Effector memory CD4-positive, alpha-beta T cell (primary cell): ENCODE measurements at places on chromosomes 6 and 20.

DNA sequence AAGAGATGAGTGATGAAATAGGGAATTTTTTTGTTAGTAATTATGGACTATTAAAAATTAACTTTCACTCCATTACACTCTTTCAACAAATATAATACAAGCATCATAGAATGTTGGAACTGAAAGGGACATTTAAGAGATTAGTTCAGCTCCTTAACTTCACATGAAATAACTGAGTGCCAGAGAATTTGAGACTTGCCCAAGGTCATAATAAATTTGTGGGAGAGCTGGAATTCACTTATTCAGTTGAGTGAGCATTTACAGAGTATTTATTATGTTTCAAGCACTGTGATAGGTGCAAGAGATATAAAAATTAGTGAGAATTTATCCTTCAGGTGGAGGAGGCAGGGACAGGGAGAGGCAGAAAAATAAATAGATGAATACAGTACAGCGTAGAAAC, 154.6 kb downstream of the KCNQ5 start:
- no peak for DNase-seq

DNA sequence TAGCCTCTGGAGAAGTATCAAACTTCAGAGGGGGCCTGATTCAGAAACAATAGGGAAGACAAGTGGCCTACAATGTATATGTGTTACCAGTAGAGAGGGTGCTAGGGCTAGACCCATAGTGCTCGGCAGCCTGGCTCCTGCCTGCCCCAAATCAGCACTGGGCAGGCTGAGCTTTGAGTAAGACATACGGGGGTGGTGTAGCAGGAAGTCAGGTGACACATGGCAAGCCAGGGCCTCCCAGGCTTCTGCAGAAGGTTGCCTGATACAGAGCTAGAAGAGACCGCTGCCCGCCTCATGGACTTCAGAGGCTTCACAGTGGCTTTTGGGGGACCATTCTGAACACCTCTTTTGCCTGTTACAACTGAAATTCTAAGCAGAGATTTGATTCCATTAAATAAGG, 43.4 kb downstream of the RALY start:
- DNase-seq, result peak; percentile 6

GRCh38 chr6:90098627-90099026, 198.0 kb downstream of the BACH2 start:
- no peak for DNase-seq

- DNase-seq, result peak; percentile 40
These were observed 774 bp downstream of the PLEKHG1 start for GRCh38 chr6:150600301-150601017.

GRCh38 chr6:50889935-50890334, 71.3 kb downstream of the TFAP2B start:
- no peak for DNase-seq

- DNase-seq, result no peak
These were observed 569.2 kb upstream of the AGPAT4 start for GRCh38 chr6:161843066-161843465.

DNA sequence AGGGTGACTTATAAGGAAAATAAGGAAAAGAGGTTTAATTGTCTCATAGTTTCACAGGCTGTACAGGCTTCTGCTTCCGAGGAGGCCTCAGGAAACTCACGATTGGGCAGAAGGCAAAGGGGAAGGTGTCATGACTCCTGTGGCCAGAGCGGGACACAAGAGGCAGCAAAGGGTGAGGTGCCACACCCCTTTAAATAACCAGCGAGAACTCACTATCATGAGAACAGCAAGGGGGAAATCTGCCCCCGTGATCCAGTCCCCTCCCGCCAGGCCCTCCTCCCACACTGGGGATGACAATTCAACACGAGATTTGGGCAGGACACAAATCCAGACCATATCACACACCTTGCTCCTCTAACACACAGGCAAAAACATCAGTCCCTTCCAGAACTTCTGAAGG, 254.0 kb downstream of the DLL1 start:
- DNase-seq, result no peak

DNA sequence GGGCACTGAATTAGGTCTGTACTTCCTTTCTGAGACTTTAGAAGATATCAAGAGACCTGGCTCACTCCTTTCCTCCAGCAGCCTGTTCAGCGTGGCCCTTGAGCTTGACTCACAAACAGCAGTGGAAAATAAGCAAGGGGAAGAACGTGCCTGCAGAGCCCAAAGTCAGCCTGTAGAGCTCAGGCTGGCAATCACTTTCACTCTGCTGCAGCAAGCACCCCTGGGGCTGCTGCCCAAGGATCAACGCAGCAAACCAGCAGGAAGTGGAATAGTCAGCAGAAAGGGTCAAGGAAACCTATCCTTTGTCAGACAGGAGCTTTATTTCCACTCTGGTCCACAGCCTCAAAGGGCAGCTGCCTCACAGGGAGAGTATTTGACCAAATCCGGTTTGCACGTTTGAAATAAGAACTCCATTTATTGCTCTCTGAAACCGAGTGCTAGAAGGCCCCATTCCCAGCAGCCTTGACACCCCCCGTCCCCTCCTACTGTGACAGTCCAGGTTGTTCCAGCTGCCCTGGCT, 77.4 kb downstream of the PRDM1 start:
- no peak for DNase-seq

DNA sequence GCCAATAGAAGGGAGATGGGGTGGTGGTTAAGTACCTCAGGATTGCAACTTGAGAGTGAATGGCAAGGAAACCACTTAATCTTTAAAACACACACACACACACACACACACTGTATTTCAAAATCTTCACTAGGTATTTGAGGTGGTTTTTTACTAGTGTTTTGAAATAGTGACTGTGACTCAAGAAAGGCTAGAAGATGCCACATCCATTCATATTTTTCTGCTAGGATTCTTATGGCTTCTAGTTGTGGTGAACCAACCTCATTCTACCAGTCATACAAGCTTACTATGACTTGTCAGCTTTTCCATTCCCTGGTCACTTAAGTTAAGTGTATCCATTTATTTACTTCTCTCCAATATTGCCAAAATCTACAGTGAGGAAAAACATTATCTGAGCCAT, 519.4 kb upstream of the JAG1 start:
- DNase-seq, result no peak

DNA sequence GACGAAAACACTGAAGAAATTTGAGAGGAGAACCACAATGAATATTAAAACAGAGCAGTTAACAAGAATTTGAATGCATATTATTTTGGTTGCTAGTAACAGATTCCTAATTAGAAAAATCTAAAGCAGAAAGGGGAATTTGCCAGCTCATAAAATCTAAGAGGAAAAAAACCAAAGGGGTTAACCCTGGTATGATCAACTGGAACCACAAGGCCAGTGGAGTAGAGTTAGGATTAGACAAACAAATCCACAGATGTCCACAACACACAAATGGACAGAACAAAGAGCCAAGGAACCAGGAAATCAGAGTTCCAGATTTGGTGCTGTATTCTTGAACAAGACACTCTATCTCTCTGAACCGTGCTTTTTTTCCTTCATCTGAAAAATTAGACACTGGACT, 195.0 kb downstream of the TASP1 start:
- no peak for DNase-seq

- DNase-seq, result no peak
These were observed 602 bp upstream of the HLA-DPB1 start for GRCh38 chr6:33075208-33075567.

DNA sequence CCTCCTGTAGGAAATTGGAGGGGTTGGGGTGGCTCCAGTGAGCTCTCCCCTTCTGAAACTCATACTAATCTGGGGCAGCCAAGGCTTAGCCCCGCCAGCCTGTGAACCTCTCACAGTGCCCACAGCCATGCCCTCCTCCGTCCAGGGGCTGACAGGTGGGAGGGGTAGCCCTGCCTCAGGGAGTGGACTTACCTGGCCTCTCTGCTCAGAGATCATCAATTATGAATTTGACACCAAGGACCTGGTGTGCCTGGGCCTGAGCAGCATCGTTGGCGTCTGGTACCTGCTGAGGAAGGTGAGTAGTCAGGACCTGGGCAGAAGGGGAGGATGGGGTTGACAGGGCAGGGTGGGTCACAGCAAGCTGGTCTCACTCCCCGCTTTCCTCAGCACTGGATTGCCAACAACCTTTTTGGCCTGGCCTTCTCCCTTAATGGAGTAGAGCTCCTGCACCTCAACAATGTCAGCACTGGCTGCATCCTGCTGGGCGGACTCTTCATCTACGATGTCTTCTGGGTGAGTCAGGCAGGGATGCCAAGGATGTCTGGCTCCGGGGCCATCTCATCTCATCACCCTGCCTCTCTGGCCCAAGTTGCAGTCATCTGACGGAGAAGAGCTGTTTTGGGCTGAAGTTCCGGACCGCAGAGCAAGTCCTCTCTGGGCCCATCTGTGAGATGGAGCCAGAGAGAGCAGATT, 34.7 kb downstream of the HM13 start:
- DNase-seq, result no peak

- no peak for DNase-seq
These were observed 154.0 kb downstream of the TRIM27 start for GRCh38 chr6:28769626-28770402.

- DNase-seq, result no peak
These were observed 817 bp downstream of the ME1 start for GRCh38 chr6:83429857-83430610.

DNA sequence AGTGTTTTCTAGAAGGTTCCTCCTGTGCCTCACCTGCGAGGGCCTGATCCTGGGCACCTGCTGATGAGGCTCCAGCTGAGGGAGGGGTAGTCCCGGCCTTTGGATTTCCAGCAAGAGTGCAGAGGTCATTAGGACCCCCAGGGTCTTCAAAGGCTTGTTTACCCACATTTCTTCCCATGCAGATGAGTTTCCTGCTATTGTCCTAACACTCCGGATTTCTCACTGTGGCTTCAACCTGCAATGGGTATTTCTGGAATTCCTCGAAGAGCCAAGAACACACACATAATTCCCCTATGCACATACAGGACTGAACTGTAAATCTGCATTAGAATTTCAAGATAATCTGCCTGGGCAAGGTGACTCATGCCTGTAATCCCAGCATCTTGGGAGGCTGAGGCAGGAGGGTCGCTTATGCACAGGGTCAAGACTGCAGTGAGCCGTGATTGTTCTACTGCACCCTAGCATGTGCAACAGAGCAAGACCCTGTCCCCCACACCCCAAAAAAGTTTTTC, 53.9 kb downstream of the ADNP start:
- DNase-seq, result no peak

GRCh38 chr6:130577178-130577919, 211.5 kb downstream of the TMEM200A start:
- no peak for DNase-seq

GRCh38 chr6:100460650-100461204, 4.0 kb downstream of the SIM1 start:
- DNase-seq, result no peak

GRCh38 chr6:83852528-83853177, 507 bp upstream of the RIPPLY2 start:
- no peak for DNase-seq

- no peak for DNase-seq
These were observed 45.9 kb upstream of the CSE1L start for GRCh38 chr20:48999890-49000870.

- no peak for DNase-seq
These were observed 7.6 kb upstream of the TP53RK start for GRCh38 chr20:46696791-46697279.

GRCh38 chr6:135128268-135128914, 52.7 kb upstream of the MYB start:
- DNase-seq, result peak; percentile 10

DNA sequence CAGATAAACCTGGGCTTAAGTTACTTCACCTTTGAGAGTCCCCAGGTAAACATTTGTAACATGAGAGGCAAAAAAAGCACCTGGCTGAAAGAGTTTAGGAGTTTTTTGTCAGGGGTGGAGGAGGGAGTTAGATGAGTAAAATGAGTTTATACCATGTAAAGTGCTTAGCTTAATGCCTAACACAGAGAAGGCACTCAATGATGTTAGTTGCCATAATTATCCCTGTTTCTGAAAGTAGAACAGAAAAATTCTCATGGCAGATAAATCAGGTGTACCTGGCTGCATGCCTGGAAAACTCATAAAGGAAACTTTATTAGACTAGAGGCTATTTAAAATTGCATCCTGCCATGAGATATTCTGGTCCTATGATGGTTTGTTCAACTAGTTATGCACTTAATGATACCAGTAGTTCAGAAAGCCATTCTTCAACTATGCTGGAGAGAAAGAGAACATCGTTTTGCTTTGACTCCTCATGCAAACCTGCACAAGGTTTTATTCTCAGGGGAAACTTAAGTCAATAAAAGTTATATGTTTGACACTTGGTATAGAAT, 40.4 kb downstream of the FBXO5 start:
- DNase-seq, result no peak

- no peak for DNase-seq
These were observed 296.4 kb downstream of the KHDRBS2 start for GRCh38 chr6:61989616-61990015.

- no peak for DNase-seq
These were observed 121.5 kb upstream of the FOXQ1 start for GRCh38 chr6:1190366-1190765.

DNA sequence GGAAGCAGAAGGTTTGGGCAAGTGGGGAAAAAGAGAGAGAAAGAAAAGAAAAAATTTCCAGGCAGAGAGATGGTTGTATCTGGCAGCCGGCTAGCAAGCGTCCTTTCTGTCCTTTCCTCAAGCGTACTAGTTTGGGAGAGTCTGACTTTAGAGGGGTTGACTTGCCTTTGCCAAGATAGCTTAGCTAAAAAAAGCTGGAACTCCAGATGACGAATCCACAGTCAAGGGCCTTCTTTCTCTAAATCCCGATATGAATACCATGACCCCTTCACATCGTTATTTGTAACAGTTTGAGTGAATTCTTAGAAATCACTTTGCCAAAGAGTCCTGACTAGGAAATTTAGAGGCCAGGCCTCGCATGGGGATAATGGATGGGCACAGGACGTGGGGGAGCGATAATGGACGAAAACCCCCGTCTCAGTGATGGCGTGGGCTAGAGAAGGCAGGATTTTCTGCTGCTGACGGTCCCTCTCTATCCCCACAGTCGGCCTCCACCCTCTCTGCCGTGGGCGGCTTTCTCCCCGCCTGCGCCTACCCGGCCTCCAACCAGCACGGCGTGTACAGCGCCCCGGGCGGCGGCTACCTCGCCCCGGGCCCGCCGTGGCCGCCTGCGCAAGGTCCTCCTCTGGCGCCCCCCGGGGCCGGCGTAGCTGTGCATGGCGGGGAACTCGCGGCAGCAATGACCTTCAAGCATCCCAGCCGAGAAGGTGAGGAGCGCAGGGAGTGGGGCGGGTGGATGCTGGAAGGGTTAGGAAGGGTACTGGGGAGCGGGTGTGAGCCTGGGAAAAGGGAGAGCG, 3.5 kb downstream of the PAX1 start:
- no peak for DNase-seq

- DNase-seq, result no peak
These were observed 368.5 kb upstream of the SYNCRIP start for GRCh38 chr6:86010915-86011786.

GRCh38 chr6:160238278-160238711, 20.3 kb downstream of the SLC22A2 start:
- DNase-seq, result no peak
